Hematopoietic multipotent progenitor cell (in vitro differentiated cells): ENCODE measurements at places on chromosomes 7 and 10. TPM values are rescaled to one million over a fixed set of nuclear protein-coding genes. Genes with fewer than 3 reads are reported as not detected.

Gene GPER1
- 0.27 TPM for total RNA-seq

Gene THSD7A
- 0.81 TPM for total RNA-seq

Gene TAS2R5
- 1.9 TPM for total RNA-seq

Gene KAZALD1
- total RNA-seq: 5.9 TPM

Gene CFAP46
- total RNA-seq: under 0.01 TPM

Gene PLXNA4
- total RNA-seq: 0.27 TPM

Gene CC2D2B
- total RNA-seq: under 0.01 TPM
